AG09319 (cell line): ENCODE measurements at places on chromosomes 6 and 20.

DNA sequence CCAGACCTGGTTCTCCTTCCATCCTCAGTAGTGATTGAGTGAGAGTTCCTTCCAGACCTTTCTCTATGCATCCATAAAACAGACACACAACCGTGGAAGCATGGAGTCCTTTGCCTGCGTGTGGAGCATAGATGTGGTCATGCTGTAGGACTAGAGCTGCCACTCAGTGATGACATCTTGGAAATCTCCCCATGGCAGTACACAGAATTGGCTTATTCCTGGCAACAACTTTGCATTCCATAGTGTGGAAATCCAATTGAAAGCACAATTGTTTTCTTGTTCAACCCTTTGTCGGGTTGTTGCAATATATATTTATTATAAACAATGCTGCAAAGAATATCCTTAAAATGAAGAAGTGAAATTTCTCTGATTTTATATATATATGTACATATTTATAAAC is 547.8 kb downstream of the CDH26 start:
- DNase-seq, result no peak

GRCh38 chr6:15399641-15400470 is 154.0 kb downstream of the JARID2 start:
- DNase-seq, result peak; percentile 62

- no peak for DNase-seq
These were observed 497.5 kb downstream of the UTRN start for GRCh38 chr6:144782634-144783033.

DNA sequence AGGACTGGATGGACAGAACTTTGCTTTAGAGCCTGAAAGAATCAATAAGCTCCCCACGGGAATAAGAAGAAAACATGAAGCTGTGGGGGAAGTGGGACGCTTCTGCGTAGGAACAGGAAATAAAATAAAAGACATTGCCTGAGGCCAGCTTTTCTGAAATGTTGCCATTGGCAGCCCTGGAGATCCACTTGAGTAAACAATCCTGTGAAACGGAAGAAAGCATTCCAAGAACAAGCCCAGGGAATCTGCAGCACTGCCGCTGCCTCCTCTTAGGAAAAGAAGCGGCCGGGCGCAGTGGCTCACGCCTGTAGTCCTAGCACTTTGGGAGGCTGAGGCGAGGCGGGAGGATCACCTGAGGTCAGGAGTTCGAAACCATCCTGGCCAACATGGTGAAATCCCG is 182.3 kb upstream of the RALGAPA2 start:
- no peak for DNase-seq
